Umbilical cord (tissue), 2 donors: ENCODE measurements at places on chromosomes 11 and 22.

DNA sequence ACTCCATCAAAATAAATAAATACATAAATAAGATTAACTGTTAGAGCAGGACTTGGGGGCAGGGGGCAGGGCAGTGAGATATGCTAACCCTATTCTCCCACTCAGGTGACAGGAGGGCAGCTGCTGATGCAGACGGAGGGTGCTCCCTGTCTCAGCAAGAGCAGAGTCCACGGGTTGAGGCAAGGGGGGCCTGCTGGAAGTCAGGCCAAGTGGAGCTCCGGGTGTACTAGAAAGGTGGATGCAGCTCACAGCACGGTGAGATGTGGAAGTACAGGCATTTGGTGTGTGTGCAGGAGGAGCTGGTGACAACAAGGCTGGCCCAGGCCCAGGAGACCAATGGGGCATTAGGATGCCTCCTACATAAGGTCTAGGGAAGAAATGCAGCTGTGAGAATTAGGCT lies 467.3 kb upstream of the B3GAT1 start:
- DNase-seq, result no peak

GRCh38 chr11:9274499-9275258 lies 9.5 kb upstream of the DENND5A start:
- DNase-seq, result peak; percentile 32

DNA sequence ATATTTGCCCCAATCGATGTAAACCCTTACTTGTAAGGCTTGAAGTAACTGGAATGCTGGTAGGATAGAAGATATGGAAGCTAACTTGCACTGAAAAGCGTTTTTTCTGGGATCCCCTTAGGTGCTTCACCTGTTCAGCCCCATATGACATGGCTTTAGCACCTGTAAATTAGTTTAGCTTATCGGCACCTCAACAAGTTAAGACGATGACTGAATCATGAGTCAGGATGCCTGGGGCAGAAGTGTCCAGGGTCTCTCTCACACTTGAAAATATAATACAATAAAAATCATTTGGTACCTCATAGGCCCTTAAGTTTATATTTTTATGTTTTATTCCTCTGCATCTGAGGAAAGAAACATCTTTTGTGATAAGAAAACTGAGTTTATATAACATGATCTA lies 409.2 kb upstream of the LRRC4C start:
- no peak for DNase-seq

DNA sequence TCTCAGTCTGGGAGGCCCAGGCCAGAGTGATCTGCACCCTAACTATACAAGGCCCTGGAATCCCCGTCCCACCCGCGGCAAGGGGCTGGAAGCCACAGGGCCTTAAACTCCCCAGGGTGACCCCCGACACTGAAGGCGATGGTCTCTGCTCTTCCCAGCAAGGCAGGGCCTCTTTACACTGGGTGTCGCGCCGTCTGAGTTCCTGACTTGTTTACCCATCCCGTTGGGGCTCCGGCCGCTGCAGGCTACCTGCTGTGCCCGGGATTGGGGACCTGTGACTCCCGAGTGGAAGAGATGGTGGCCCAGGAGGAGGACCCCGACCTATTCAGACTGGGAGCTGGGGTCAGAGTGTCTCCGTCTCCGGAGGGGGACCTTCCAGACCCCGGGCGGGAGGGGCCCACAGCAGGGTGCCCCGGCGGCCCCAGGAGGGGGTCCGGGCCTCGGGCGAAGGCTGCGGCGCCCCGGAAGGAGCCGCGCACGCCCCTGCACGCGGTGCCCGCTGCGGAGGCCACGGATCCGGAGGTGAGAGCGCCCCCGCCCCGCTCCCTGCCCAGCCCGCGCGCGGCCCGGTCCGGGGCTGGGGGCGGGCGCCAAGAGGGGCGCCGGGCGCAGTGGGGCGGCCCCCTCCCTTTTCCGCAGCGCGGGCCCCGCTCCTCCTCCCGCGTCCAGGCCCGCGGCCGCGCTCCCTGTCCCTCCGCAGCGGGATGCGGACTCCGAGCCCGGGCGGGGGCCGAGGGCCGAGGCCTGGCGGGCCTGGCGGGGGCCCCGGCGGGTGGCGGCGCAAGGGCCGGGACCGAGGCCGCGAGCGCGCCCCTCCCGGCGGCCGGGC lies 560 bp upstream of the MPPED1 start:
- no peak for DNase-seq

DNA sequence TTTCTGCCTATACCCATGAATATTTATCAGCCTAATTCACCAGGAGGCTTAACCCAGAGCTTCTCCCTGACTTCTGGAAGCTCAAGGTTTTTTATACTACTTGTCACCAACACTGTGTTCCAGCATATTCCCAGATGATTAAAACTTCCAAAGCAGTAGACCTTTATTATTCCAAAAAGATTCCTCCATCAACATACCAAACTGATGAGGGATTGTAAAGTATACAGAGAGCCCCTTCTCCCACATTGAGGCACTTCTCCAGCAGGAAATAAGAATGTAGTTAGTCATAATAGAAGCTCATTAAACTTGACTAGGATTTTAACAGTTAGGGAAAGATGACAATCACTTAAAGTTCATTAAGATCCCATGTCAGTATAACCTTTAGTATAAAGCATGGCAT lies 51.4 kb upstream of the CEP126 start:
- DNase-seq, result peak; percentile 10

DNA sequence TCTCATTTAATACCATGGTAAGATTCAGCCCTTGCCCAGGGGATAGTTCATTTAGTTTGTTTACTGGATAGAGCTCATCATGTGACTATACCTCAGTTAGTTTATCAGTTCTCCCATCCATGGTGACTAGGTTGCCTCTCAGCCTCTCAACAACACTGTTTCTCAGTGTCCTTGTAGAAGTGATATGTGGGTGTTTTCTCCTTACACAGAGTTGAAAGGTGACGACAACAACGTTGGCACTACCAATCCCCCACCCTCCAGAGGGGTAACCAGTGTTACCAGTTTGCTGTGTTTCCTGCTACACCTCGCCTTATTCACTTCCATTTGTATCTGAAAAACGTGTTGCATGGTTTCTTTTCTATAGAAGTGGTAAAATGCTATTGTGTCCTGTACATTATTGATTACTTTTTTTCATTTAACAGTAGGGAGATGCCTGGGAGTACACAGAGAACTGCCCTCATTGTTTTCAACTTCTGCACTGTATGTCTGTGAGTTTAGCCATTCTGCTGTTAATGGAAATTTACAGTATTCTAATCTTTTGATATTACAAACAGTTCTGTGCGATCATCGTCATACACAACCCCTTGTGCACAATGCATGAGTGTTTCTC lies 11.6 kb downstream of the NEAT1 start:
- DNase-seq, result no peak
